ENCODE measurements at places on chromosomes 12 and 14. TPM values are rescaled to one million over a fixed set of nuclear protein-coding genes. Genes with fewer than 3 reads are reported as not detected.

ADCK1 gene
- 4.2 TPM for total RNA-seq

KRT76 gene
- not detected for total RNA-seq

CD163 gene
- not detected for total RNA-seq

SCYL2 gene
- total RNA-seq: 41.4 TPM

GRCh38 chr12:26058308-26058707 is 66.5 kb downstream of the BHLHE41 start:
- DNase-seq: no peak

DNA sequence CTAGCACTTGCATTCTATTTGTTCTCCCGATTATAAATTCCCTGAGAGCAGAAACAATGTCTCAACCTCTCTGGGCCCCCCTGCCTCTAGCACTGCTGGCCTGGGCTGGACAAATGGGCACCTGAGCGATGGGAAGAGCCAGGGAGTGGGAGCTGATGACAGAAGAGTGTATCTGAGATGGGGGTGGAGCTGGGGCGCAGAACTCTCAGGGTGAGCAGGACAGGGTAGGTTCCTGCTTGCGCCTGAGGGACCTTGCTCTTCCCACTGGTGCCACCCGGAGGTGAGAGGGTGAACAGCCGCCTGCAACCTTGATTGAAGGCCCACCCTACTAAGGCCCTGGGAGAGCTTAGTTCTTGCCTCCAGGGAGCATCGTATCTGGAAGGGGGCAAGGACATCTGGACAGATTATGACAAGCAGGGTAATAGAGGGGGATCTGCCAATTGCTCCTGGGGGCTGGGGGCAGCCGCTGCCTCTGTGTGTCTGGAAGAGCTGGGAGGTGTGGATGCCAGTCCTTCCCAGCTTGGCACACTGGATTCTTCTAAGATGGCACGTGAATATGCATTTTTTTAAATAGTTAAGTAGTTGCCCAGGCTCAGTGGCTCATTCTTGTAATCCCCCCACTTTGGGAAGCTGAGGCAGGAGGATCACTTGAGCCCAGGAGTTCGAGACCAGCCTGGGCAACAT is 43.0 kb upstream of the TSPAN9 start:
- DNase-seq: peak; percentile 78

- no peak for DNase-seq
These were observed 283.6 kb downstream of the PCNX1 start for GRCh38 chr14:71190770-71191374.

DNA sequence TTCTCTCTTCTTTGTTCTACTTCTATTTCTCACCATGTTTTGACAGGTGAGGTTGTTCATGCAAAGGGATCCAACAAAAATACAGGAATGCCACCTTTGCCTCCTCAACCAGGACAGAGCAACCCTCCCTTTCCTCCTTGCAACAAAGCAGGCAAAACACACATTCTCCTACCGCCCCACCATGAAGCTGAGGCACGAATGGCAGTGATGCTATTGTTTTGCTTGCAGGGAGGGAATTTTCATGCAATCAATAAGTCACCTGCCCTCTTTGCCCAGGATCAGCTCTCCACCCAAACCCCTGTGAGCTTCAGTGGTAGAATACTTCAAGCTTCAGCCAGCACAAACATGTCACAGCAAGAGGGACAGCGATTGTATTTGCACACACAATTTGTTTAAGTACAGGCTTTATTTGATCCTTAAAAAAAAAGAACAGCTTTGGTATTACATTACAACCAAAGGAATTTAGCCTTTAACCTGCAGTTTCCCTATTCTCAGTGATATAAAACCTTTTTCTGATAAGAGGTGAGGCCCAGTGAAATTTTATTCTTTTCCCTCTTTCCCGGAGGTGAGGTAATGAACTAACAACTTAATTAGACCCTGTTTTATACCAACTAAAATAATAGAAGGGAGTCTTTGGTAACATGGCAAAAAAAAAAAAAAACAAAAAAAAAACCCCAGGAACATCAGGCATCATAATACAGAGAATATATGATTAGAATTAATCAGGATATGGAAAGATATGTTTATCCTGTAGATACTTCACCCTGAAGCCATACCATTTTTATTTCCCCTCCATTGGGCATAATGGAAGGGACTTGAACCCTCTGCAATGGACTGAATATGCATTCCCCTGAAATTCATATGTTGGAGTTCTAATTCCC is 87.0 kb upstream of the EEA1 start:
- DNase-seq: peak; percentile 95

- DNase-seq: no peak
These were observed 7.5 kb upstream of the WSB2 start for GRCh38 chr12:118068445-118068844.

- no peak for DNase-seq
These were observed 79.6 kb downstream of the VRK1 start for GRCh38 chr14:96876747-96877146.

- no peak for DNase-seq
These were observed 77.5 kb upstream of the CPSF6 start for GRCh38 chr12:69161829-69162228.

- DNase-seq: no peak
These were observed 72.6 kb downstream of the PLEKHG7 start for GRCh38 chr12:92775416-92775815.

DNA sequence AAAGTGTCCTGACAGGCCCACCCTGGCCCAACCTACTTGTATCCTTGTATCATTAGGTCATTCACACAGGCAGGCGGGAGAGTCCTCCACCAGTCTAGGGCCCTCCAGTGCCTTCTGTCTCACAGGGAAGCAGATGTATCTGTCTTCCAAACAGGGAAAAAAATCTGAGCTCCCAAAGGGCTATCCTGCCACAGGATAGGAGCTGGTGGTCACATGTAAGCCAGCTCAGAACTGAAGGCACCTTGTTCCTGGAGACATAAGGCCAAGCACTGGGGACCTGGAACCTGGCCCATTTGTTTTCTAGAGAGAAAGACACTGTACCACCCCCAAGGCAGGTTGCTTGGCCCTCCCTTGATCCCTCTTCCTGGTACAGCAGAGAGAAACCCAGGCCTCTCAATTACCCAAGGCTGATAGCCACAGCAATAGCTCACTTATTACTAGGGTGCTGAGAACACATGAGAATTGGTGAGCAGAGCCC is 19.4 kb upstream of the PLEKHH1 start:
- DNase-seq: no peak

GRCh38 chr12:94795044-94795443 is 144.7 kb upstream of the TMCC3 start:
- no peak for DNase-seq

- DNase-seq: no peak
These were observed 342.3 kb downstream of the SYT1 start for GRCh38 chr12:79206871-79207270.

- DNase-seq: no peak
These were observed 280.0 kb downstream of the SLC6A15 start for GRCh38 chr12:84632556-84632955.

DNA sequence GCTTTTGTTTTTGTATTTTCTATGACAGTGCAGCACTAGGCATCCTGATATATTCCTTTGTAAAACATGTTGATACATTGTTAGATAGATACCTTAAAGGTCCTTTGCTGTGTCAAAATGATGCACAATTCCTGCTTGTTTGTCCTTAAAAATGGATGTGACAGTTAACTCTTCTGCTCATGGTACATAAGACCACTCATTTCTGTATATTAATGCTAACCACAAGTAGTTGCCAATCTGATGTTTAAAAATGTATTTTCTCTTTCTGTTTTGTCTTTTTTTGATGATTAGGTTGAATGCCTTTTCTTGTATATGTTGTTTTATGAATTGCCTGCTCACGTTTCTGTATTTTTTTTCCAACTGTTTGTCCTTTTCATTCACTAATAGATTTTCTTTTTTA is 35.1 kb downstream of the ATF7IP start:
- no peak for DNase-seq
